ENCODE measurements at places on chromosomes 4 and X. TPM values are rescaled to one million over a fixed set of nuclear protein-coding genes. Genes with fewer than 3 reads are reported as not detected.
A peak's percentile ranks its signal among the peaks of the same experiment; 100 is the strongest.

Gene SPACA5
- not detected for total RNA-seq

Gene ZC4H2
- total RNA-seq: 6.6 TPM

Gene PCDH7
- not detected for total RNA-seq

Gene LEF1
- 236 TPM for total RNA-seq

Gene NPY1R
- not detected for total RNA-seq

Gene ZAR1
- total RNA-seq: not detected

Gene GUCY1A1
- 0.85 TPM for total RNA-seq

Gene ADH4
- total RNA-seq: not detected

Gene XPNPEP2
- 0.83 TPM for total RNA-seq

Gene TEX11
- total RNA-seq: not detected

Gene ERVMER34-1
- total RNA-seq: not detected

GRCh38 chr4:113292371-113293042 lies 243.1 kb downstream of the ANK2 start:
- no peak overlapping the region for H3K4me3 ChIP-seq
- H3K4me1 ChIP-seq: no peaks in the 10 kb centered on the region
- H3K36me3 ChIP-seq: peaks cover 2% of the 10 kb centered on the region
- peaks cover 18% of the 10 kb centered on the region for H3K27me3 ChIP-seq

GRCh38 chr4:184893801-184894571 lies 68.2 kb upstream of the ACSL1 start:
- H3K36me3 ChIP-seq: peaks cover 3% of the 10 kb centered on the region
- H3K4me1 ChIP-seq: peaks cover 8% of the 10 kb centered on the region
- H3K4me3 ChIP-seq: no peak overlapping the region
- H3K27ac ChIP-seq: no peak overlapping the region
- DNase-seq: no peak
- peaks cover 52% of the 10 kb centered on the region for H3K27me3 ChIP-seq

GRCh38 chr4:29900336-29900735 lies 819.8 kb upstream of the PCDH7 start:
- no peaks in the 10 kb centered on the region for H3K36me3 ChIP-seq
- no peaks in the 10 kb centered on the region for H3K4me1 ChIP-seq
- no peak for DNase-seq

DNA sequence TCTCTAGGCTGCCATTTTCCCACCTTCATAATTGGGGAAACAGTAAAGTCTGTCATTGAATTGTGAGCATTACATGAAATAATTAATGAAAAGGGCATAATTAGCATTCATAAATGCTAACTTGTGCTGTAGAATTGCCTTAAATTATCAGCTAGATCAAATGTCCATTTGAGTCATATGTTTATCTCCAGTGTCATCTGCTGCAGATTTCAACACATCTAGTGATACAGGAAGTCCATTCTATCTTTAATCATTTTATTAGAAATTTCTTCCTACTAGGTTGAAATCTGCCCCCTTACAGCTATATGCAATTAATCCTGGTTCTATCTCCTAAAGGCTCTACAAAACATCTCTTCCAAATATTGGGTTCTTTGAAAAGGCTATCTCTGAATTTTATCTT lies 240.3 kb upstream of the GALNT7 start:
- no peaks in the 10 kb centered on the region for H3K36me3 ChIP-seq
- H3K27ac ChIP-seq: no peak overlapping the region
- H3K4me3 ChIP-seq: no peak overlapping the region
- no peaks in the 10 kb centered on the region for H3K4me1 ChIP-seq

DNA sequence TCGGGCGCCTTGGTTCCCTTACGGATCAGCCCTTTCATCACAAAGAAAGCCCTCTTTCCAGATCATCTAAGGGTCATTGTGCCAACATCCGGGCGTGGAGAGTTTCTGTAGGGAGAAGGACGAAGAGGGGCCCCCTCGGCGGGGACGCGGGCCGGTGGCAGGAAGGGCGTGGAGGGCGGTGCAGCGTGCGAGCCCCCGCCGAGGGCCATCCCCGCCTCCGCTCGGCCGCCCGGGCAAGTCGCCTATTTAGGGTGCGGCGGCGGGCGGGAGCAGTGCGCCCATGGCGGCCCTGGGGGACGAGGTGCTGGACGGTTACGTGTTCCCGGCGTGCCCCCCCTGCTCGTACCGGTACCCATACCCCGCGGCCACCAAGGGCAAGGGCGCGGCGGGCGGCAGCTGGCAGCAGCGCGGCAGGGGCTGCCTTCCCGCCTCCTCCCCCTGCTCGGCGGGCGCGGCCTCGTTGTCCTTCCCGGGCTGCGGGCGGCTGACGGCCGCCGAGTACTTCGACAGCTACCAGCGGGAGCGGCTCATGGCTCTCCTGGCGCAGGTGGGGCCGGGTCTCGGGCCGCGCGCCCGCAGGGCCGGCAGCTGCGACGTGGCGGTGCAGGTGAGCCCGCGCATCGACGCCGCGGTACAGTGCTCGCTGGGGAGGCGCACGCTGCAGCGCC lies at the start of gene ZAR1:
Gene ZAR1, plus strand, starts transcription at position 241 of the 668 bp plus-strand sequence. Its CDS starts 40 bp downstream, at position 281.
- no peak within 1 kb of the TSS for H3K27ac ChIP-seq
- H3K36me3 ChIP-seq: no peaks in the 10 kb centered on the region
- no peaks in the 10 kb centered on the region for H3K4me1 ChIP-seq
- H3K4me3 ChIP-seq: peak within 1 kb of the TSS; percentile 72

DNA sequence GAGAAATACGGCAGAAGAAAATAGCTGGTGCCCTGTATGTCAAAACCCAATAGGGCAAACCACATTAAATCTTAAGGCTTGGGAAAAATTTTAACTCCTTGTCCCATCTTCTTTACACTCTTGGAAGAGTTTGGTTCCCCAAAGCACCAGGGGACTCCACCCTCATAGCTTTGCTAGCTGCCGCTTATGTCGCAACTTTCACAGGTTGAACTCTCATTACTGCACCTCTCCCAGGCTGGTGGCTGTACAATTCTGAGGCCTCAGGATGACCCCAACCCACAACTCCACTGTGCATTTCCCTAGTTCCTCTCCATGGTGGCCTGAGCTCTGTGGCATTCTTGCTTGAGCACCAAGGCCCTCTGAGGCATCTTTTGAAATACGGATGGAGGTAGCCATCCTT lies 1478.8 kb downstream of the FAM133A start:
- no peak for DNase-seq
- H3K27ac ChIP-seq: no peak overlapping the region
- no peak overlapping the region for H3K4me3 ChIP-seq
- H3K27me3 ChIP-seq: no peaks in the 10 kb centered on the region

DNA sequence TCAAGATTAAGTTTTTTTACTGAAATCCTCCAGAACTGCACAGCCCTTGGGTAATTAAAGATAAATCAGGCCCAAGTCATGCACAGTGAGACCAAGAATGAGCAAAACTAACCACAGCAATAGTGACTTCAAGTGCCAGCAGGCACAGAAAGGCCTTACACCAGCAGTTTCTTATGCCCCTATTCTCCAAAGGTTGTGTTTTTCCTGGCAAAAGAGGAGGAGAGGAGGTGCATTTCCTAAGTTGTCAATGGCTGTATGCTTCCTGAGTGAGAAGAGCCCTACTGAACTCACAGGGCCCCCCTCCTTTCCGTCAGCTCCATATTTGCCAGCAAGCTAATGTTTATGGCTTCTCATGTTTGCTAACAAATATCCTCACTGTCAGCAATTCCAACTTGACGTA lies 418.7 kb upstream of the INTU start:
- H3K27me3 ChIP-seq: no peaks in the 10 kb centered on the region
- no peaks in the 10 kb centered on the region for H3K4me1 ChIP-seq
- no peak overlapping the region for H3K4me3 ChIP-seq

- H3K27ac ChIP-seq: no peak overlapping the region
- H3K27me3 ChIP-seq: no peaks in the 10 kb centered on the region
- DNase-seq: no peak
These were observed 17.6 kb upstream of the WAS start for GRCh38 chrX:48665991-48666390.

DNA sequence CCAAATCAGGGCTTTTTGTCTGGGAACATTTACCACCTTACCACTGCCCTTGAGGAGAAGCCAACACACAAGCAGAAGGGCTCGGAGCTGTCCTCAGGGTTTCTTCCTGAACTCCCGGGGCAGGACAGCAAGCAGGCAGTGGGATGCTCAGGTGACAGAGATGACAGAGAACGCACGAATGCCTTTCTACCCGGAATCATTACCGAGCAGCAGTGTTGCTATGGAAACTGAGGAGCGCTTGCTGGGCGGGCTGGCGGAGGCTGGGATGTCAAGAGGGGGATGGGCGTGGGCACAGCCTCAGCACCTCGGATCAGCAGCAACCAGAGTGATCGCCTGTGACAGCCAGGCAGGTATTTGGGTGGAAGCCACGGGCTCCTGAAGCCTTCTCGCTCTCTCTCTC lies 17.8 kb downstream of the SSR4 start:
- no peaks in the 10 kb centered on the region for H3K27me3 ChIP-seq
- DNase-seq: no peak
- peaks cover 22% of the 10 kb centered on the region for H3K4me1 ChIP-seq
- no peak overlapping the region for H3K4me3 ChIP-seq

DNA sequence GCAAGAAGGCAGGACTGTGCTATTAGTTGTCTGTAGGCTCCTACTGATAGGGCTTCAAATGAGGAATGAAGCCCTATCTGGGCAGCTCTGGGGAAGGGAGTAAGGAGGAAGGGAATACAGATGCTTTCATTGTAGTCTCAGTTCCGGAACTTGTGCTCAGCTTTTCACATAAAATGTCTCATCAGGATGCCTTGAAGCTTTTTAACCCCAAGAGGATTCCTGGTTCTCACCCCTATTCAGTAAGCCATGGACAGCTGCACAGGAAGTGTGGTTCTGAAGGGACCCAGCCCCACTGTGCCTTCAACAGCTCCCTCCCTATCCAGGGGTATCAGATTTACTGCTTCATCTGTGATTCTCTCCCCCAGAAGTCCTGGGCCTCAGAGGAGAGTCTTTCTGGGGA lies 5.0 kb downstream of the ARMCX5 start:
- H3K4me3 ChIP-seq: no peak overlapping the region
- no peak for DNase-seq
- H3K27me3 ChIP-seq: no peaks in the 10 kb centered on the region
- H3K36me3 ChIP-seq: no peaks in the 10 kb centered on the region
- peaks cover 35% of the 10 kb centered on the region for H3K4me1 ChIP-seq
- H3K27ac ChIP-seq: no peak overlapping the region

GRCh38 chrX:52923781-52924241 lies 26.7 kb downstream of the FAM156B start:
- H3K4me1 ChIP-seq: peaks cover 7% of the 10 kb centered on the region
- H3K27ac ChIP-seq: no peak overlapping the region
- H3K27me3 ChIP-seq: no peaks in the 10 kb centered on the region
- H3K36me3 ChIP-seq: no peaks in the 10 kb centered on the region
- H3K4me3 ChIP-seq: no peak overlapping the region
- DNase-seq: no peak

DNA sequence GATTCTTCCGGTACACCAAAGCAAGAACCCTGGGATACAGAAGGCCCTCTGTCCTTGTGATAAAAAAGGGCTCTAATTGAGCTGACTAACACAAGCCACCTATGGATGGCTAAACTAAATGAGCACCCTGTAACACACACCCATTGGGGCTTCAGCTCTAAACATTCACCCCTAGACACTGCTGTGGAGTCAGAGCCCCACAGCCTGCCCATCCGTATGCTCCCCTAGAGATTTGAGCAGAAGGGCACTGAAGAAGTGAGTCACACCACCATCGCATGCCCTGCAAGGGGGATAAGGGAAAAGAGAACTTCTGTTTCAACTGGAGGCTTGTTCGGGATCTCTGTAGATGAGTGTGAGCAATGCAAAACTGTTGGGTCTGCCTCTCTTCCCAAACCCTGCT lies 545.2 kb downstream of the KCTD8 start:
- no peaks in the 10 kb centered on the region for H3K4me1 ChIP-seq
- no peak overlapping the region for H3K4me3 ChIP-seq
- no peaks in the 10 kb centered on the region for H3K27me3 ChIP-seq
- no peak for DNase-seq
- H3K36me3 ChIP-seq: no peaks in the 10 kb centered on the region

DNA sequence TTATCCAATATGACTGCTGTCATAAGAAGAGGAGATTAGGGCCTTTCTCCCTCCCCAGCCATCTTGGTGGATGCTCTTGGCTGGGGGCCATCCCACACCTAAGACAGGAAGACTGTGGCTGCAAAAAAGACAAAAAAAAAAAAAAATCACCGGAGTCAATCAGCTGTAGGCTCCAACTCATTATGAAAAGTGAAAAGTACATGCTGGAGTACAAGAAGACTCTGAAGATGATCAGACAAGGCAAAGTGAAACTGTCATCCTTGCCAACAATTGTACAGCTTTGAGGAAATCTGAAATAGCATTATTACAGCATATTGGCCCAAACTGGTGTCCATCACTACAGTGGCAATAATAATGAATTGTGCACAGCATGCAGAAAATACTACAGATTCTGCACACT lies 5.2 kb downstream of the EGFL6 start:
- peaks cover 9% of the 10 kb centered on the region for H3K27me3 ChIP-seq
- no peak overlapping the region for H3K4me3 ChIP-seq
- H3K36me3 ChIP-seq: no peaks in the 10 kb centered on the region
- no peaks in the 10 kb centered on the region for H3K4me1 ChIP-seq
